ENCODE measurements at places on chromosomes 3 and 15. TPM values are rescaled to one million over a fixed set of nuclear protein-coding genes. Genes with fewer than 3 reads are reported as not detected.

DNA sequence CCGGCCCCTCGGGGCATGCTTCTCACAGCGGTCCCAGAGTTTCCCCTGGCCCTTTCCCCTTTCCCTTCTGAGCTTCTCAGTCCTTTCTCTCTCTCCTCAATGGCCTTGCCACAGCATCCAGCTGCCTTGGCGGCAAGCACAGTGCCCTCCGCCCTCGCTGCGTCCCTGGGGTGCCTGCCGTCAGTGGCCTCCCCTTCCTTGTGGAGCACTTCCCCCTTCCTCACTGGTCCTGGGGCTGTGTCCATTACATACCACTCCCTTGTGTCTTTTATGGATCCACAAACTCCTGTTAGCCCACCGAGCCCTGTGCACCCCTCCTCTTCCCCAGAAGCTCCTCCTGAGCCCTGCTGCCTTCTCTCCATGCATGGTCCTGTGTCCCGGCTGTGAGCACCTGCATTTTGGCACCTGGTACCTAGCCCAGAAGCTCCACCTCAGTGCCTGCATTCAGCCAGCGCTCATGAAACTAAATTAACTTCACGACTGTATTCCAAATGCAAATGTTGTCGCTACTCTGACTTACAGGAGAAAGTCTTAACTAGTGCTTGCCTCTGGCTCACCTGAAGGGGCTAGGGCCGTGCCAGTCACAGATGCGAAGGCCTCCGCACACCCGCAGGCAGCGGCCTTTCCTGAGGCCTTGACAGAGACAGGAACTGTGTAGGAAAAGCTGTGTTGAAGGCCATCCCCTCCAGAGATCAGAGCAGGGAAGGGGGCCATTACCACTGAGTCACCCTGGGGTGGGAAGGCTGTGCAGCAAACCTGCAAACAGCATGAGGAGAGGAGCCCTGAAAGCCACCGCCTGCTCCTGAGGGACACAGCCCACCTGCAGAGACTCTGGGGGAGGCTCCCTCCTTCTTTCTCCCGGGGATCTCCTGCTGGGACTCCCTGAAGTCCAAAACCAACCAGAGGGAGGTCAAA is 19.1 kb upstream of the KLF13 start:
- H3K4me3 ChIP-seq: no peak overlapping the region
- no peak overlapping the region for H3K27ac ChIP-seq
- no peak for DNase-seq
- no peaks in the 10 kb centered on the region for H3K27me3 ChIP-seq
- no peaks in the 10 kb centered on the region for H3K36me3 ChIP-seq

DNA sequence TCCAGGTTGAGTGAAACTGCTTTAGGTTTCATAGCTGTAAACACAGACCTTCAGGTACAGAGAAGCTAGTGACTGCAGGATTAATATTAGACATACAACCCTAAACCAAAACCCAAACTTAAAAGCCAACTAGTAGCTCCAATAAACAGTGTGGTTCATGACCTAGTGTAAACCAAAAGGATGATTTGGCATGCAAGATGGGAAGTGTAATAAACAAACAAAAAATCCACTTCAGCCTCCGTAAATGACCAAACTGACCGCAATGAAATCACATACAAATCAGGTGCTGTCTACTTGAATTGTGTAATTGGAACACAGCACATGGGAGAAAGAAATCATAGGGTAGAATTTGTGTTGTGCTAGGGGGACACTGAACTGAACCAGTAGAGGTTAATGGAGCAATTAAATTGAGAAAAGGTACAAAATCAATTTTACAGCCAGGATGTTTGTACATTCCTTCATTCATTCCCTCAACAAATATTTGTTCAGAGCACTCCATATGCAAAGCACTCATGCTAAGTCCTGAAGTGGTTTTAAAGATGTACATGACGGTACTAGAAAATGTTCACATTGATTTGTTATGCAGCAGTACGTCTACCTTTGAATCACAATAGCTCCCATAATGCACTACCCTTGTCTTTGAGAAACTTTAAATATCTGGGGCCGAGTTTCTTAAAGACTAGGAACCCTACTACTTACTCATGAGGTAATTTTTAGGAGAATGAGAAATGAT is 21.4 kb upstream of the CHST2 start:
- H3K4me1 ChIP-seq: no peaks in the 10 kb centered on the region
- DNase-seq: no peak
- no peaks in the 10 kb centered on the region for H3K36me3 ChIP-seq
- no peak overlapping the region for H3K27ac ChIP-seq
- no peaks in the 10 kb centered on the region for H3K27me3 ChIP-seq
- no peak overlapping the region for H3K4me3 ChIP-seq

DNA sequence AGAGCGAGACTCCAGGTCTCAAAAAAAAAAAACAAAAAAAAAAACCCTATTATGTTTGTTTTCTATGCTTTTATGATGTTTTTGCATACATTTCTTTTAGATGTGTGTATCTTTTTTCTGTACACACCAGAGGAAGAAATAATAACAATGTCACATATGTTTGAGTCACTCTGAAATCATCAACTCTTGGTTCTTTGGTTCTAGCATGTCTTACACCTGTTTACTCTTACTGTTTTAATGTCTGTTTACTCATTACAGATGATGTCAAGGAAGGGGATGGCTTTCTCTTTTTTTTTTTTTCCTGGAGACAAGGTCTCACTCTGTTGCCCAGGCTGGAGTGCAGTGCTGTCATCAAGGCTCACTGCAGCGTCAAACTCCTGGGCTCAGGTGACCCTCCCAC is 24.1 kb downstream of the RHOA start:
- no peaks in the 10 kb centered on the region for H3K27me3 ChIP-seq
- H3K36me3 ChIP-seq: no peaks in the 10 kb centered on the region
- H3K4me3 ChIP-seq: no peak overlapping the region
- no peak overlapping the region for H3K27ac ChIP-seq
- H3K4me1 ChIP-seq: no peaks in the 10 kb centered on the region

DNA sequence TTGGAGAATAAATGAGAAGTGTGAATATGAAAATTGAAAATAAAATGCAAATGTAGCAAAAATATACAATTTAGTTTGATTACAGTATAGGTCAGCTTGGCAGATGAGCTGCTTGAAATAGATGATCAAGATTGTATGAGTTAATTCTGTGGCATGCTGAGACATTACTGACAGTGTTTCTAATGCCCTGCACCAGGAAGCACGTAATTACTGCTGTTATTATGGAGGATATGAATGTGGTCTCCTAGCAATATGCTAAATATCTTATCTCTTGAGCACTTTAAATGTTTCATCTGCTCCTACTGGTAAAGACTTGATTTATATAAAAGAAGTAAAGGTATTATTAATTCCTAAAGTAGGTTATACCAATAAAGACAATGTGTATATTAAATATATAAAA is 1015.5 kb downstream of the PLOD2 start:
- no peak overlapping the region for H3K4me3 ChIP-seq
- H3K27me3 ChIP-seq: no peaks in the 10 kb centered on the region
- no peaks in the 10 kb centered on the region for H3K4me1 ChIP-seq
- no peak overlapping the region for H3K27ac ChIP-seq
- DNase-seq: no peak

DNA sequence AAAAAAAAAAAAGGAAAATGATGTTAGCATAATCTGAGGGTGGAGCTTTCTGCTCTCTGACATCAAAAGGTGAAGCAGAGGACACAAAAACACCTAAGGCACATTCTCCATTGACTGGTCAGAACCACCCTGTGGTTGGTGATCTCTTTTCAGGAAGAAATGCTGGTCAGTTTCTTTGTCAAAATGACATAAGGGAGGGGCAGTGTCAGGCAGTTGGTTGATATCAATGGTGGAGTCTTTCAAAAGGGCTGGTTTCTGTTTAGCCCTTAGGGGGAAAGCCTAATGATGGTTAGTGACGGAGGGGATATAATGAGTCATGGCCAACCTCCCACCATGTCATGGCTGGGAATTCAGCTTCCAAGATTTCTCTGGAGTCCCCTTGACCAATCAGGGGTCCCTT is 185.9 kb upstream of the GBE1 start:
- no peaks in the 10 kb centered on the region for H3K27me3 ChIP-seq
- no peaks in the 10 kb centered on the region for H3K4me1 ChIP-seq
- H3K27ac ChIP-seq: no peak overlapping the region
- no peak for DNase-seq
- H3K36me3 ChIP-seq: no peaks in the 10 kb centered on the region

DNA sequence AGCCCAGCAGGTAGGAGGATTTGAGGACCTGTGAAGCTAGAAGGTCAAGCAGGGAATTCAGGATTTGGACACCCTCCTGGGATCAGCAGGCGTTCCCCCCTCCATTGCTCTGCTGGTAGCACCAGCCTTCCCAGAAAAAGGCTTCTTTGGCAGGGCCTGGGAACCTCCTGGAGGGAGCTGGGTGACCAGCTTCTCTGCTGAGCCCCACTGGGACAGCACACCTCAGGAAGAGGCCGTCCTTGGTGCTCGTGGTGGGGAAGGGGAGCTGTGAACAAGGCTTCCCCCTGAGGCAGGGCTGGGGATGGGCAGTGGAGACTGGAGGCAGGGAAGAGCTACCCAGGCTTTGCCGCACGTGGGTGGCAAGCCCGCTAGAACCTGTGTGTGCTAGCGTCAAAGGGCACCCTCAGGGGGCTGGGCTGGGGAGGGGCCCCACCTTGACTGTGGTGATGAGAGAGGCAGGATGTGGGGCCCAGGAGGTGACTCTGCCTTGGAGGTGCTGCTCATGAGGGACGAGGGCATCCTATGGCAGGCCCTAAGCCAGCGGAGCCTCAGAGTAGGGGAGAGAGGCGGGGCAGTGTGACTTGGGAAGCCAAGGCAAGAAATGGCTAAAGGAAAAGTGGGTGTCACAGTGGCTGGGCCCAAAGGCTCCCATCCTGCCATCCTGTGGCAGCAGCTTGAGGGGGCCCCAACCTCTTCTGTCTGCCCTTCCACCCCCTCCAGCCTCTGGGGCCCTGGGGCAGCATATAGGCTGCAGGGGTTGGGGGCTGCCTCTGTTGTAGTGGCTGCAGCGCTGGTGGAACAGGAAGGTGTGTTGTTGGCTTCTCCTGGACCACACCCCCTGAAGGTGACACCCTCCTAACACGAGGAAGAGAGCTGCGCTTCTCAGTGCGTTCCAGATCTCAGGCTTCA is 20.7 kb downstream of the KLF13 start:
- H3K27ac ChIP-seq: peak overlapping the region; percentile 90
- peaks cover 97% of the 10 kb centered on the region for H3K4me1 ChIP-seq
- H3K27me3 ChIP-seq: no peaks in the 10 kb centered on the region
- peak; percentile 78 for DNase-seq

GRCh38 chr15:84598993-84599392 is 1.8 kb upstream of the ZSCAN2 start:
- H3K4me1 ChIP-seq: no peaks in the 10 kb centered on the region
- peak overlapping the region; percentile 73 for H3K27ac ChIP-seq
- no peak for DNase-seq
- H3K36me3 ChIP-seq: no peaks in the 10 kb centered on the region

ZMYND10 gene
- not detected for total RNA-seq

CCDC14 gene
- total RNA-seq: 59.5 TPM

MCF2L2 gene
- total RNA-seq: 12.4 TPM

SPTSSB gene
- not detected for total RNA-seq

AGBL1 gene
- total RNA-seq: not detected

C3orf22 gene
- not detected for total RNA-seq
